ENCODE measurements at places on chromosomes 1 and 21.

GRCh38 chr1:193143285-193143684, 21.5 kb downstream of the CDC73 start:
- no peak for DNase-seq

DNA sequence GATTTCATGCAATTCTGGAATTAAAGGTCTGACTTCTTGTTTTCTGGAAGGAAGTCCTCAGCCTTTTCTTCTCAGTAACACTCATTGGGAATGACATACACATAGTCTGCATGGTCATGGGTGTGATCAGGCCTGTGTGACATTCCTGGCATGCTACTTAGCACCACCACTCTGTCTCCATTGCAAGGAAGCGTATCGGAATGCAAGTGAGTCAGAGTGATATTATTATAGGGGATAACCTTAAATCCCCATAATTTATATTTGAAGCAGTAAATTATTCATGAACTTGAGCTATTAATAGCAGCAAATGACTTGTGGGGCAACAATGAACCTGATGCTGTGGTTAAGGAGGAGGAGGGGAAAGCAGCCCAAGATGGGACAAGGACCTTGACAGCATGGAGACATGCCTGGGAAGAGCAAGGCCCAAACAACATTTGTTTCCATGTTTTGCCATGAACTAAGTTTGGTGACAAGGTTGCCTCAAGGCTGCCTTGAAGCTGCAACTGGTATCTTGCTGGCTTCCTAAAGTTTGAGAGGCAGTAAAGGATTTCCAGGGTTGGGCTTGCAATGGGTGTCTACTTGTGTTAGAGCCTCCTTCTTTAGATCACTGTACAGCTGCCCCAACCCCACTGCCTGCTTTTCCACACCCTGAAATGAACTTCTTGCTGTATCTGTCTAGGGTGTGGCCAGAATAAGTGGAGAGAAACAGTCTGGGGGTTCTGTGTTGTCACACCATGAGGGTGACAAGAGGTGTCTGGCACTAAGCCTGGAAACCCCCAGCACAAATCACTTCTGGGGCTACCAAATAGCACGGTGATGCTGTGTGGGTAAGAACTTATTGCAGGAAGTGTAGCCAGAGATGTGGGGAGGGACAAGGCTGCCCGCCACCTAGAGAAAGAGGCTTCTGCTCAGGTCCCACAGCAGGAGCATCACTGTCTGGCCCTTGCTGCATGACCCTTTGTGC, 4.6 kb downstream of the MAB21L3 start:
- DNase-seq = no peak

DNA sequence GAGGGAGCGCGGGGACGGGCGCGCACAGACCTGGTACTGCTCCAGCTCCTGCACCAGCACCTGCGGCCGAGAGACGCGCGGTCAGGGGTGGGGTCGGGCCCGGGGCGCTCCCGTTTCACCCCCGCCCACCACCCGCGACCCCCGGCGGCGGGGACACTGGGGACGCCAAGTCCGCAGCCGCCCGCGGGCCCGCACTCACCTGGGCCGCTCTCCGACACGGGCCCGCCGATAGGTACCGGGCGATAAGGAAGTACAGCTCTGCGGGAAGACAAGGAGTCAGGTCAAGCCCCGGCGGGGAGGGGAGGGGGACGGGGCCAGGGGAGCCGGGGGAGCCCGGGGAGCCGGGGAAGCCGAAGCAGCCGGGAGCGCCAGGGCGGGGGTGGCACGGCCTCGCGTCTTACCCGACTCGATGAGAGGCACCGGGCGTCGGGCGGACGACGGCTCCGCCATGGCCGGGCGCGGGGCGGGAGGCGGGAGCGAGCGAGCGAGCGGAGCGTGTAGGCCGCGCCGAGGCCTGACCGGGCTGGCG, 326 bp downstream of the BRWD1 start:
- no peak for DNase-seq

DNA sequence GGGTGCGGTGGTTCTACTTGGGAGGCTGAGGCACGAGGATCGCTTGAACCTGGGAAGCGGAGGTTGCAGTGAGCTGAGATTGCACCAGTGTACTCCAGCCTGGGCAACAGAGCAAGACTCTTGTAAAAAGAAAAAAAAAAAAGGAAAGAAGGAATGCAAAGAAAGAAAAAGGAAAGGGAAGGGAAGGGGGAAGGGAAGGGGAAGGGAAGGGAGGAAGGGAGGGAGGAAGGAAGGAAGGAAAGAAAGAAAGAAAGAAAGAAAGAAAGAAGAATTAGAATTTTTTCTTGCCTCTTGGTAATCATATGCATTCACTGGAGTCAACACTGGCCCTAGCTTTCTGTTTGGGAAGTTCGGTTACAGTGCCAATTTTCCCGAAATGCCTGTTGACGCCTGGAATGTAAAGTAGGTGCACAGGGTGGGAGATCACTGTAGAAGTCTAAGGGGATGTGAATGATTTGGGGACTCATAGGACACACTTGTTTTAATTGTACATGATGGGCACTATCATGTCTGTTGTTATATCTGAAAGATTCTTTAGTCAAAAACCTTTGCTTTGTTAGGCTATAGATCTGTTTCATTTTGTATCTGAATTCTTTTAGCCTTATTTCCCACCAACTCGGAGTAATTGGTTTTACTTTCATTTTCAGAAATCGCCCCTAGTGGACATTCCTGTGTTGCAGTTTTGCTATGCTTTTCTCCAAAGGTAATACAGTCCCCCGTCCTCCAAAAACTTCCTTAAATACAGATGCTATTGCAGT, 59.8 kb upstream of the MORC3 start:
- peak; percentile 66 for DNase-seq

DNA sequence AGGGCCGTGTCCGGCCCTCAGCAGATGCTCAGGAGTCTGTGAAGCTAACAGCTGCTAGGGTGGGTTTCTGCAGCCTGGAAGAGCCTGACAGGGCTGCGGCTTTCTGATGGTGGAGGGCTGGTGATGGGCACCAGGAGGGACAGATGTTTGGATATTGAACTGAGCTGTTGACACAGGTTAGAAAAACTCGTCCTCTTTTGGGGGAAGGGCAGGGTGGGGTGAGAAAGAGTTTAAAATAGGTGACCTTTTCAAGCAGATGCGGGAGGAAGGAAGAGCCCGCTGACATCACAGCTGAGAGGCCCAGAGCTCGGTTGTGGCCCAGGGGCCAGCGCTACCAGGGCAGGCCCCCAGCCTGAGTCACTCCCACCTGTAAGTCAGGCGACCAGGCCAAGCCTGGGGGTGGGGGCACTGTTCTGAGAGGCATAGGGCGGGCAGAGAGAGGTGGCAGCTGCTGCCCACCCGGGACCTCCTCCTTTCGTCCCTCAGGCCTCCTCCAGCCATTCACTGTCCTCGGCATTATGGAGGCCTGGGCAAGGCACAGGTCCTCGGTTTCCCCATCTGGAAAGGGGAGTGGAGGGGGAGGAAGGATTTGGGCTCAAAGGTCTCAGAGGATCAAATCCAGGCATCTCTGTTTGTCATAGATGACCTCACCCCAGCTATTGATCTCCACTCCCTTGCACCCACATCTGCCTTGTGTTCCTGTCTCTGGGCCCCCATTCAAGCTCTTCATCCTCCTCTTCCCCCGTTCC, 32.3 kb upstream of the ID3 start:
- no peak for DNase-seq

DNA sequence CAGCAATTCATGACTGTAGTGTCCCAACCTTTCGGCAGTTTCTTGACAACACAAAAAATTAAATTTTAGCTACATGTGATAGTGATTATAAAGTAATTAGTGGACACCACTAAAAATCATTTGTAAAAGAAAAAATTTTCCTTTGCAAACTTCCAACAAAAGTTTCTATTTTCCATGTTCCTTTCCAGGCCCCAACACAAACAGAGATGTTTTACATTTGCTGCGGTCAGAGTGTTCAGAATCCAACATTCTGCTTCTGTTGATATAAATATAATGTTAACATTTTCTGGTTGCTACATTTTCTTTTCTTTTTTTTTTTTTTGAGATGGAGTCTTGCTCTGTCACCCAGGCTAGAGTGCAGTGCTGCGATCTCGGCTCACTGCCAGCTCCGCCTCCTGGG, 54.9 kb upstream of the WLS start:
- DNase-seq = no peak

DNA sequence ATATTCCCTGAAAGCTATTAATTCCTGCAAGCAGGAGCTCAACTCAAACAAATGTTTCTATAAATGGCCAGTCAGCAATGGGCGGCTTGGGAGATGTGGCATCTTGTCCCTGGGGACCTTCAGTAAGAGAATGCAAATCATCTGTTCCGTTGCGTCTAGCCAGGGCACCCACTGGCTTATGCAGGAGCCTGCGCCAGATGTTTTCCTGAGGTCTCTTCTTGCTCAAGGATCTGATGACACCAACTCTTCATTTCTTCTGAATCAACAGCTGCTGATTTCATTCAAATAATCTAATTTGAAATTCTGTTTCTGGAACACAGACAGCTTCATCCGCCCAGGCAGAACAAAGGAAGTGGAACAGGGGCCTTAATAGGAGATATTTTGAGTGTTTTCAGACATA, 70.0 kb upstream of the AJAP1 start:
- no peak for DNase-seq

DNA sequence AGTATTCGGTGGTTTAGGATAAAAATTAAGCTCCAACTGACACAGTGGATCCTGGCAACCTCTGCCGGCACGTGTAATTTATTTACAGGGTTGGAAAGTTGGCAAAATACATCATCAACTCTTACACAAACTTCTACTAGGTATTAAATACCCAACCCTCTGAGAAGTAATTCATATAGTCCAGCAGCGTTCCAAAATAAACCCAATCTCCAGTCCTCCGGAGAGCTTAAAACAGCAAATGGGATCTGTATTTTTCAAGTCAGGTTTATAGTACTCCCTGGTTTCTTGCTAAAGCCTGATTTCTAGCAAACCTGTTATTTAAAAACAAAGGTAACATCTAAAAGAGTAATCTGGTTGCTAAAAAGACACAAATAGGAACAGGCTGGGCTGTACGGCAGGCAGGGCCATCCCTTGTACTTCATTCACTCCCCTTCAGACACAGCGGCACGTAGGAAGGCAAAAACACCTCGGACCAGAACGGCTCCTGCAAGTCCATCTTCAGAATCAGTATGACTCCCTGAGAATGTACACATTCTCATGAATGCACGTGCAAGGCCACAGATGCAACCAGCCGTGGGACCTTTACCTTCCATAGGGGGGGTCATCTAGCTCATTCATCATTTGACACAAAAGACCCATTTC, 8.6 kb downstream of the GLIS1 start:
- DNase-seq = no peak

DNA sequence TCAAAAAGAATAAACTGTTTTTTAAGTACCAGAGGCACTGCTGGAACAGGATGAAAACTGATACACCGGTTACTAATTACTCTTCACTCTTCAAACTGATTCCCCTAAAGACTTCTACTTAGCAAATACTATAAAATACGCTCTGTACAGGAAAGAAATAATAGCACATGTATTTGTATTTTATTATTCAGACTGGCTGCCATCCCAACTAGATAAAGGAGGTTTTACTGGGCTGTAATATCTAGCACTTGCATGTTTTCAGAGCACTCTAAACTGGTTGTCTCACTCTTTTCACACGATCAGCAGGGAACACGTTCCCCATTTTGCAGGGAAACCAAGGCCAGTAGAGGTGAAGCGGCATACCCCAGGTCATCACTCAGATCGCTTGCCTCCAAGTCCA, 9.2 kb downstream of the SMIM12 start:
- no peak for DNase-seq

GRCh38 chr1:46536527-46536926, 14.9 kb downstream of the KNCN start:
- no peak for DNase-seq

GRCh38 chr1:51326839-51327238, 3.5 kb downstream of the TTC39A start:
- DNase-seq = no peak

- no peak for DNase-seq
Measured at GRCh38 chr1:94544706-94545490, 3.3 kb upstream of the F3 start.

DNA sequence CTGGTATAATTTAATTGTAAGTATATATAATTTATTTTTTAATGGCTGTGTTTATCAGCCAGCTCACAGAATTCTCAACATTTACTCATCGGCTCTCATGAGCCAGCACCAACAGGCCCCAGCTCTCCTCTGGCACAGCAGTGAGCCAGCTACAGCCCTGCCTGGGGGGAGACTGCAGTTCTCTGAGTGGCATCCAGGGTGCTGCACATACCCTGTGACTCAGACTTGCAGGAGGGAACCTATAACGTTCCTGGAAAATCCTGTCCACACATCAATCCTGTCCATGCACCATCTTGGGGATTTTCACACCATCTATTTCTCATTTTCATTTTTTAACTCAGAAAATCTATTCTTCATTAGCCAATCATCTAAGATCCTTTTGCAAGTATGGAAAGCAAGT, 36.5 kb downstream of the FHAD1 start:
- DNase-seq = no peak

DNA sequence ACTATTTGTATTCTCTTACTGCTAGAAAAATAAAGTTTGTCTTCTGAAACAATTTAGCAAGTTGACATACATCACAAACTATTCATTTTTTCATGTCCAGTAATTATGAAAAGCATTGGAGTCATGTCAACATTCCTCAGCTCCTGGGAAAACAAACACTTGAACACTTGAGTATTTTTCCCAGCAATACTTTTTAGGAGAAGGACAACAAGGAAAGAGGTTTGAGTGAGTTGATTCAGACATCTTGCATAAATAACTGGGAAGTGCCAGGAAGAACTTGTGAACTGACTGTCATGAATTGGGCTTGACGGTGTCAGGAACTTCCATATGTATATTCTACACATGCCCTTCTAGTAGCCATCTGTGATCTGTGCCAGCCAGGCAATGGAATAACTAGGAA, 195.6 kb downstream of the HMCN1 start:
- DNase-seq = no peak

- DNase-seq = no peak
Measured at GRCh38 chr21:27425574-27425973, 458.7 kb upstream of the ADAMTS5 start.

GRCh38 chr1:103516693-103517092, 8.8 kb upstream of the RNPC3 start:
- no peak for DNase-seq

DNA sequence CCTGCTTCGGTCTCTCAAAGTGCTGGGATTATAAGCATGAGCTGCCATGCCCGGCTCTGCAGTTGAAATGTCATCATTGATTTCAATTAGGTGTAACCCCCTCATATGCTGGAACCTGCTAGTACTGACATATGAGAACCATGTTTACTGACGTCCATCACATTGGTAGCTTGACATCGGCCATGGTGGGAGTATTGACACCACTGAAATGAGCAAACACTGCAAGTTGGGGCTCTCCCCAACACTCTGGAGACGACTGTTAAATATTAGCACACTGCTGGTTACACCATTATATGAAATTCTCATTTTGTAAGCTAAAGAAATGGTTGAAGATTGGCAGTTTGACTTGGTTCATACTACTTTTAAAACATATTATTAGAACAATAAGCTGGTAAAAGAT, 63.7 kb downstream of the CNST start:
- no peak for DNase-seq

Data from activated CD4-positive, alpha-beta T cell treated with anti-CD3 and anti-CD28 coated beads, Interleukin-10, Interleukin-2, amounts not matched to agents 100 ng/mL and 50 ng/mL, durations not matched to agents 16 hours and 8 hours (primary cell).